ENCODE measurements at places on chromosomes 4 and X.

GRCh38 chr4:141348125-141348524 is 127.4 kb downstream of the ZNF330 start:
- no peak for DNase-seq

DNA sequence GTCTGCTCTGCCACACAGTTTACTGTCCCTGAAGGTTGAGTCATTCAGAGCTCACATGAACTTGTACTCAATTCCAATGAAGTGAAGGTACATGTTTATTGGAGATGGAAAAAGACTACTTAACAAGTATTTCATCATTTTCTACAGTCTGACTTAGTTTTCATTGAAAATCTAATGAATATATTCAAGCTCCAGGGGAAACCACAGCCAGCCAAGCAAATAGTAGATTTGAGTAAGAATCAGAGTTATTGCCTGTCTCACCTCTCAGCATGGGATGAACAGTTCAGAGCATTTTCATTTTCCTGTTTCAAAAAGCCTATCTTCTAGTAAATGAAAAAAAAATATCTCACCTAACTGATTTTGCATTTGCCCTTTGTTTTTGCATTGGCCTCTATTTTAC is 1249.4 kb upstream of the DIAPH2 start:
- DNase-seq, result no peak

GRCh38 chrX:107654872-107655761 is 26.8 kb downstream of the PRPS1 start:
- DNase-seq, result peak; percentile 46

DNA sequence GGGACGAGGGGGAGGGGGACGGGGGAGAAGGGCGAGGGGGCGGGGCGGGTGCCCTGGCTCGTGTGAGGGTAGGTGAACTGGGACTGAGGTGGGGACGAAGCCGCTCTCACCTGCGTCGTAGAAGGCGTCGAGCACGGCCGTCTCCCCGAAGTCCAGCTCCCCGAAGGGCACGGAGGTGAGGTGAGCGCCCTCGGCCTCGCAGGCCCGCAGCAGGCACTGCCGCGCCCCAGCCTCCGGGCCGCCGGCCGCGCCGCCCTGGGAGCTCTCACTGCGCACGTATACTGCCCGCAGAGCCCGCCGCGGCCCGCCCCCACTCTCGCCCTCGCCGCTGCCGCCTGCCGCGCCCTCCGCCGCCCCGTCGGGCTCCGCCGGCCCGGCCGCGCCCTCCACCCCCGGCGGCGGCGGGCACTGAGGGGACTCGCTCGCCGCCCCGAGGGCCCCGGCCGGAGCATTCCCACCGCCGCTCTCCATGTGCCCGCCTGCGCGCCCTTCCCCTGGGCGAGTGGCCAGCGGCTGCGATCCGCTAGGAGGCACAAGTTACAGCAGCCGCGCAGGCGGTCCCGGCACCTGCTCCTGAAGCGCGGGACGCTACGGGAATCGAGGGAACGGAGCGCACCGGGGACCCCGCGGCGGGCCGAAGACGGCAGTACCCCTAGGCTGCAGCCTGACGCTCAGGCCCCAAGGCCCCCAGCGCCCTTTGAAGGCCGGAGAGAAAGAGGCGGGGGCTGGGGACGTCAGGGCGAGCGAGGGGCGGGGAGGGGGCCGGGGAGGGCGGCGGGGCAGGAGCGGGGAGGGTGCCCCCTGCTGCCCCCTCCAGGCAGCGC is at the start of gene MAP3K15:
Gene MAP3K15, minus strand, starts transcription at position 718 of the 824 bp plus-strand sequence. Its CDS starts 247 bp downstream, at position 471.
- DNase-seq, result peak; percentile 19

DNA sequence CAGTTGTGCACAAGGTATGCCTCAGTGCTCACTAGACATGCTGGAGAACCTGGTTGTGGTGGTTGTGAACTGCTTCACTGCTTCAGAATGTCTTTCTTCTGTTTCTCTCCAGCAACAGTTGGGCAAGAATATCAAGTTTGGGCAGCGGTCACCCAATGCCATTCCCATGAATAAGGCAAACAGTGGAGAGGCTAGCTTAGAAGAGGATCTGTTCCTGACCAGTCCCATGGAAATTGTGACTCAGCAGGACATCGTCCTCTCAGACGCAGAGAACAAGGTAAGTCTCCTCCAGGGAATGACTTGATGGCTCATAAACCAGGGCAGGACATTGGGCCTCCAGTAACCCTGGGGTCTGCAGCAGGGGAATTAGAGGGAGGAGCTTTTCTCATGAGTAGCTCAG is 79.9 kb downstream of the AASDH start:
- DNase-seq, result no peak

DNA sequence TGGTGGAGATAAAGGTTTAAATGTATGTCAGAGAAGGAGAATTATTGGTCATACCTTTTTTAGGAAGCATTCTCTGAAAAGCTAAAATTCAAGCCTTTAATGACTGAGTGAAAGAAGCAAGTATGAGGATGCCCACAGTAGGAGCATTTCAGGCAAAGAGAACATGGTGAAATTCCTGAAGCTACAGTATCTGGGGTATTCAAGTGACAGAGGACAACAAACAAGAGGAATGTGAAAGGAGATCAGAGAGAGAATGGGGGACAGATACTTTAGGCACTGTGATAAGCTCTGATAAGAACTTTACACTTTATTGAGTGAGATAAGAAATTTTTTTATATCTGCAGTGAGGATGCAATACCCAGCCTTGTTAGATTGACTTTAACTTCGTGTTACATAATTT is 621.3 kb upstream of the AGA start:
- no peak for DNase-seq

- DNase-seq, result no peak
These were observed 528.7 kb downstream of the TMA16 start for GRCh38 chr4:164023214-164023613.

GRCh38 chr4:67694662-67695061 is 6.3 kb downstream of the UBA6 start:
- no peak for DNase-seq

- peak; percentile 84 for DNase-seq
These were observed 67.8 kb upstream of the ETNPPL start for GRCh38 chr4:108830509-108831244.

GRCh38 chr4:123559955-123560871 is 163.6 kb downstream of the SPRY1 start:
- DNase-seq, result no peak

GRCh38 chr4:7709431-7709830 is 230.2 kb downstream of the AFAP1 start:
- no peak for DNase-seq

DNA sequence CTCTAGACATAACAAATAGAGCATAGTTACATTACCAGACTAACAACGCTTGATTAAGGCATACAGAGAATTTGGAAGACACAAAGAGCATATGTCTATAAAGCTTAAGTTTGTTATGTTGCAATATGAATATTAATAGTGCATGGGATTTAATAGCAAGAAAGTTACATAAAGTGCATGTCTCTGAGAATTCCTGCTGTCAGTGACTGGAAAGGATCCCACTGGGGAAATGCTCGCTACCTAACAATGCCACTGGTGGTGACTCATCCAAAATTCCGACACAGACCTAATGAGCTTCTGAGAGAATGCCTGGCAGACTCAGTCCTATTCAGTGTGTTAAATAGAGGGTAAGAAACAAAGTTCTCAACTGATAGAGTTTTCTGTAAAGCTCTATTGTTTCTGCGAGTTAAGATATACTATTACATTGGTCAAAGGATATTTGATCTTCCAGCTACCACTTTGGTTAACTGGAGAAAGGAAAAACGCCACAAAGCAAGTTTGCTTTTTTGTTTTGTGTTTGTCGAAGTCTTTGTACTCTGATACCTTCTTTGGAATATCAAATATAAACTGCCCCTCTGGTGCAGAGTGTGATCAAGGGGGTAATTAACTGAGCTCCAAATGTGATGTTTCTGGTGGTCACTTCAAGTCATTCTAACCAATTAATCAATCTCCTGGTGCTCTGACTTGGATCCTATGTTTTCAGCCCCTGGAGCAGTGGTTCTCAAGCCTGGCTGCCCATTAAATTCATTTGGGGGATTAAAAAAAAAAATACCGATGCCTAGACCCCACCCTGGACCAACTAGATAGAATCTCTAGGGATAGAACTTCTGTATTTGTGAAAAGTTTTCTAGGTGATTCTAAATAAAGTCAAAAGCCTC is 107.9 kb downstream of the PALLD start:
- DNase-seq, result no peak

GRCh38 chrX:139828033-139828432 is 104.8 kb downstream of the ATP11C start:
- DNase-seq, result no peak

All from NCI-H1105 treated with DMSO at 0.1 percent for 48 hours (cell line).